ENCODE measurements at places on chromosomes 1 and 21.

GRCh38 chr1:47767741-47768100, 229.5 kb downstream of the TRABD2B start:
- DNase-seq, result peak; percentile 41

DNA sequence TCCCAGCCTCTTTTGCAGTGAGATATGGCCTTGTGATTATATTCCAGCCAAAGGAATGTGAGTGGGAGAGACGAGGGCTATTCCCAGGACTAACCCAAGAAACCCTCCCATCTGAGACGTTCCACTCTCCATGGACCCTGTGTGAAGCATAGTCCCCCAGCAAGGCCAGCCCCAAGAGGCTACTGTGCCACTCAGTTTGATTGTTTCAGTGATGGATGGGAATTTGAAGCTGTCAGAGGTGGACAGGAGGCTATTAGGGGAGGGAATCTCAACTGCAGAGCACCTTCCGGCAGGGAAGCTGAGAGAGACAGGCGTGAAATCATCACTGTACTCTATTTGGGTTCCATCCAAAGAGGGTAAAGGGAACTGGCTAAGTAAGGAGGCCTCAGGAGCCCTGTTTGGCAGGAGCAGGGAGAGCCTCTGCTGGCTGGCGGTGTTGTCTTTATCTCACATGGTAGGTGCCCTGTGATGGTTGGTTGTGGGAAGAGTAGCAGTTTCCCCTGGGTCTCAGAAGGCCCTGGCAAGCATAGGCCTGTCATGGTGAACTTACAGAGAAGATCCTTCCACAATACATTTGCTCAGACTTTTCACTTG, 3.4 kb upstream of the TEX35 start:
- DNase-seq, result no peak

DNA sequence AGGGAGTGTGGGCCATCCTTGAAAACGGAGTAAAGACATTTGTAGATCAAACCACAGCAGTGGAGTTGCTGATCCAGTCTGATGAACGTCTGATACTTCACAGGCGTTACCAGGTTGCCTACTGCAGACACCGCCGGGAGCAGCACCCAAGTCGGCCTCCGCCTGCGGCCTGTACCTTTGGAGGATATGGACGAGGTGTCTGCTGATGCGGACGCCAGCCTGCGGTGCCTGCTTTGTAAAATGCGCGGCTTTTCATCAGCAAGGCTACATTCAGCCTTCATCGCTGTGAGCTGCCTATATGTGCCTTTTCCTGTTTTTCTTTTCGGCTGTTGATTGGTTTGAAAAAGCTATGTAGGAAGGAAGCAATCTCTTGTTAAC, 16.0 kb downstream of the SLX9 start:
- no peak for DNase-seq

DNA sequence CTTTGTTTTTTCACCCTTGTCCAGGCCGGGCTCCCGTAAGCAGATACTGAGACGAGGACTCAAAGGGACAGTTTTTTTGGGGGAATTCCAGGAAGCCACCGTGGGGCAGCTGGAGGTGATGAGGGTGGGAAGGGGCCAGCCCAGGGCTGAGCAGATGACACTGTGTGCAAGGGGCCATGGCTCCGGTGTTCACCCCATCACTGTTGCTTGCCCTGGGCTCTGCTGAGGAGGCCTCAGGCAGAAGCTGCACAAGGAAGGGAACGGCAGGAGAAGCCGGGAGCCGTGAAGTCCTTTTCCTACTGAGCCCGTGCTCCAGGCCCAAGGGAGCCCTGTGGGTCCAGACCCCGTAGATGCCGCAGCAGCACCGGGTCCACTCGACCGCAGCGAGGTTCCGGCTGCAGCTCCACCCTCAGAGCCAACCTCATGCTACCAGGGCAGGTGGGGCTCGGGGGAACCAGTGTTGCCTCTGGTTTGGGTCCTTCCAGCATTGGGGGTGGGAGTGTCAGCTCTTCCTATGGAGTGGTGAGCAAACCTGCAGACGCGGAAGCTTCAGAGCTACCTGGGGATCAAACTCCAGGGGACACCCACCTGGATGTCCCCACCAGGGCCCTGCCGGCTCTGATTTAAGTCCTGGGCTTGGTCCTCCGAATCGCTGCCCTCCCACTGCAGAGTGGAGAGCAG, 4.3 kb upstream of the CALML6 start:
- DNase-seq, result no peak

DNA sequence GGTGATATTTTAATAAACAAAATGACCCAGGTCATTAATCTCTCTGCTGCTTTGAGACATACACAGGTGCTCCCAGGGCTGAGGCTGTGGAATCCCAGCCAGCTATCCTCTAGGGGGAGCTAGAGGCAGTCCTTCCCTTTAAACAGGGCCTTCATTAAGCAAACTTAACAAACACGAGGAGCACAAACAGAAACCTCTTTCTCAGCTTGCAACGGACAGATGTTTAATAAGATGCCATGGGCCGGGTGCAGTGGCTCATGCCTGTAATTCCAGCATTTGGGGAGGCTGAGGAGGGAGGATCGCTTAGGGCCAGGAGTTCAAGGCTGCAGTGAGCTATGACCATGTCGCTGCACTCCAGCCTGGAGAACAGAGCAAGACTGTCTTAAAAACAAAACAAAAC, 106.7 kb downstream of the HIVEP3 start:
- peak; percentile 40 for DNase-seq

DNA sequence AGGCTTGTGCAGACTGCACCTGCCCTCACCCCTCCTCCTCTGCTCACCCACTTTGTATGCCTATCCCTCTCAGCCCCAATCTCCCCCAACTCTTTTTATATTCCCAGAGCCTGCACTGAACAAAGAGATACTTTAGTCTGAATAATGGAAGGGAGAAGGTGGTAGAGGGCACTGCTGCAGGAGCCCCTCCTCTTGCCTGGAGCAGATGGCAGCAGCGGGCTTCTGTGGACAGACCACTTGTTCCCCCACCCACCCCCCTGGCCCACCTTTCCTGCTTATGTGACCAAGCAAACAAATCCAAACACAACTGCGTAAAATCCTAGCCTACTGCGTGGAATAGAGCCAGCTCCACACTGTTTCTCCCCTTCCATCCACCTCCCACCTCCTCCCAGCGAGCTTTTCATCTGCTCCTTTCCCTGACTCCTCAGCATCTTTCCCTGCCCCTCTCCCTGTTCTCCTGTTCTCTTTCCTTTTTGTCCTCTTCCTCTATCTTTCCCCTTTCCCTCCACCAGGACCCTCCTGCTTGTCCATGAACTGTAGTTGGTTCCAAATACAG, 27.5 kb downstream of the RGS8 start:
- peak; percentile 55 for DNase-seq

GRCh38 chr1:246629030-246629429, 62.8 kb downstream of the CNST start:
- no peak for DNase-seq

- DNase-seq, result no peak
Measured at GRCh38 chr1:238898856-238899255, 487.5 kb upstream of the CHRM3 start.

GRCh38 chr1:224879162-224879803, 50.2 kb upstream of the DNAH14 start:
- DNase-seq, result no peak

DNA sequence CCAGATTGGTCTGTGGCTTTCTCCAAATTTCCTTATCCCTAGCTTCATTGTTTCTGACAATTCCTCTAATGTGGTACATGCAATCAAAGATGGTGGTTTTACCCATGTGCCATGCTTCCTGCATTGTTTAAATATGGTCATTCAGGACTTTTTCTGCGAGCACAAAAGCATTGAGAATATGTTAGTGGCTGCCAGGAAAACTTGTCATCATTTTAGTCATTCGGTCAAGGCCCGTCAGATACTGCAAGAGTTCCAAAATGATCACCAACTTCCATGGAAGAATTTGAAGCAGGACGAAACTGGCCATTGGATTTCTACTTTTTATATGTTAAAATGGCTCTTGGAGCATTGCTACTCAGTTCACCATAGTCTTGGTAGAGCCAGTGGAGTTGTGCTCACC, 3.7 kb downstream of the ZBED6 start:
- DNase-seq, result no peak

GRCh38 chr1:187839873-187840272, 1011.1 kb downstream of the PLA2G4A start:
- no peak for DNase-seq

DNA sequence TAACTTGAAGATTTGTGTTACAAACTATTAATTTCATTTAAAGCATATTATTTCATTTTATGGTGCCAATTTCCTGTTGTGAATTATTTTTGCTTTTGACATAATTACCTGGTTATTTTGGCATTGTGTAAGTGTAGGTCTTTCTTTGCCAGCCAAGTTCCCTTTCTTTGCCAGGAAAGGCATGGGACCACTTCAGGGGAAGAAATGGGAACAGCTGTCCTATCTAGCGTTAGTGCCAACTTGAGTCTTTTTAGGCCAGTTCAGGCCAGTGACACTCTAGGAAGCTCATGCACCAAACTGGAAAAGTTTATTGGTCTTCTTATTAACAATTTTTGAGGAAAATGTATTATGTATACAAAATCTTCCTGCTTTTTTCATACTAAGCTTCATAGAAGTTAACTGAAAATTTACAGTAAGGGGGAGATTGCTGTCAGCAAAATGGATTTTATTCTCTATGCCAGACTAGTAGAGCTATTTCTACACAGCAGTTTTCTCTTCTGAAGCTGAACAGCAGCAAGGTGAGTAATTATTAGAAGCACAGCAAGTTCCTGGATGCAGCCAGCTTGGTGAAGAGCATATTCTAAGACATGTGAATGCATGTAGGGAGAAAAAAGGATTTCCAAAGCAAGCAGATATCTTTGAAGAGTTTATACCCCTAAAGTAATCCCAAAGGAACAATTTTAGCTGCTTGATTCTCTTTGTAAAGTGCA, 914.6 kb upstream of the ADGRL4 start:
- peak; percentile 18 for DNase-seq

DNA sequence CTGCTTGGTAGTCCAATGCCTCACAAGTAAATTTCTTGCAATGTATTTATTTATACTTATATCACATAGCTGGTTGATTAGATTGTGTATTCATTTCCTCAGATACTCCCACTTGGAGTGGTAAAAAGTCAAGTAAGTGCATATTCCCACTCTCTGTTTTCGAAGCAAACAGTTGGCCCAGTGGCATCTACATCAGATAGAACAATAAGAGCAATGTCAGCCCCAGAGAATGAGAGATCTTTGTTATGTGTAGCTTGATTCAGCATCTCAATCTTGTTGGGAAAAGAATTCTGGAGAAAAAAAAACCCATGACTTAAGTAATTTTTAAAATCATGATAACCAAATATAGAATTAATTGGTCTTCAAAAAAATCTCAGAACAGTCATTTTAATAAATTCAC, 25.5 kb downstream of the RGL1 start:
- DNase-seq, result no peak

- peak; percentile 83 for DNase-seq
Measured at GRCh38 chr1:67977756-67978155, 72.7 kb downstream of the DIRAS3 start.

DNA sequence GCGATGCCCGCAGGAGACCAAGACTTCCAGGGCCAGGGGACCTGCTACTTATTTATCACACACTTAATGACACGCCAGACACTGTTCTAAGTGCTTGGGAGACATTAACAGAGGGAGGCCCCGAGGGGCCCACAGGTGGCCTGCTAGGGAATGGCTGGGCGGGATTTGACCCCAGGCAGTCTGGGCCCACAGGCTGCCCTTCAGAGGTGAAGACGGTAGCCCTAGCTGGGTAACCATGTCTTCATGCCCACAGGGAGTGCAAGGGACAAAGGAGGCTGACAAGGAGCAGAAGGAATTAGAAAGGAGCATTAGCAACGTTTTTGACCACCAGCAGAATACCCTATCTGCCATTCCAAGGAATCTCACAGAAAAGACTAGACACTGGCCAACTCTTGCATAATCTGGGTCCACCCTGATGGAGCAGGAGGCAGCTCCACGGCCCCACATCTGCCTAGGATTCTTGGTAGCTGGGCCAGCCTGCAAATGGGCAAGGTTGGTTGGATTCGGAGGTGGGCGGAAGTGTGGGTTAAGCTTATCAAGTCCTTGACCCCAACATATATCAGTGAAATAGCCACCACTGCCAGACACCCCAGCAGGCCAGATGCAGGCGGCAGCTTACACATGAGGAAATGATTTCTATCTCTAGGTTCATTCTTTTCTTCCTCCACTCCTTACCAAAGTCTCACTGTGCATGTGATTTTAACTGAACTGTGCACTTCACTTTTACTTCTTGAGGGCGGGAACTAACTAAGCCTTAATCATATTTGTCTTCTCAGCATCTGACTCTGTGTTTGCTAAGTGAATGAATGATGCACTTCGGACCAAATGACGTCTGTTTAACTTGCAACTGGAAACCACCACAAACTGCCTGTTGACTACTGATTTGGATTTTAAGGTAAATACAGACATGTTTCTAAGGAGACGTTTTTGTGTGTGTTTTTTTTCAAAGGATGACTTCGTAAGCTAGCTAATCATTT, 3.4 kb upstream of the ETS2 start:
- DNase-seq, result no peak

GRCh38 chr1:12428334-12428733, 189.7 kb downstream of the DHRS3 start:
- no peak for DNase-seq

DNA sequence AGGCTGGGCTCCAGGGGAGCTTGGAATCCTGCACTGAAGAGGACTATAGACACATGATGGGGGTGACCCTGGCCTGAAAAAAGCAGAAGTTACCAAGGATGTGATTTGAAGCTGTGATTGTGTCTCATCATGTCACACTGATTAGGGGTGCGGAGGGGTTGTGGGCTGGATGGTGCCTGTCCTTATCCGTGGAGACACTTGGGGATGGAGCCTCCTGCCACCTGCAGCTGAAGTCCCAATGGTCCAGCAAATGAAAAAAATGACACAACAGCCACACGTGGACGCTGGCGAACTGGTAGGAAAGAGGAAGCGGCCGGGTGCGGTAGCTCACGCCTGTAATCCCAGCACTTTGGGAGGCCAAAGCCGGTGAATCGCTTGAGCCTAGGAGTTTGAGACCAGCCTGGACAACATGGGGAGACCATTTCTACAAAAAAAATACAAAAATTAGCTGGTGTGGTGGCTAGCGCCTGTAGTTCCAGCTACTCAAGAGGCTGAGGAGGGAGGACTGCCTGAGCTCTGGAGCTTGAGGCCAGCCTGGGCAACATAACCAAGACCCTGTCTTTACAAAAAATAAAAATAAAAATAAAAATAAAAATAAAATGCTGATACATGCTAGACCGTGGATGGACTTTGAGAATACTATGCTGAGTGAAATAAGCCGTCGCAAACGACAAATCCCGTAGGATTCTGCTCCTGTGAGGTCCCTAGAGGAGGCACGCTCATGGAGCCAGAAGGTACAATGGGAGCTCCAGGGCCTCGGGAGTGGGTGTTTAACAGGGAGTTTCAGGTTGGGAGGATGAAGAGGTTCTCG, 838 bp upstream of the IBA57 start:
- DNase-seq, result peak; percentile 43
